Activated naive CD4-positive, alpha-beta T cell (primary cell): ENCODE measurements at places on chromosomes 2 and 18.

- DNase-seq, result no peak
Measured at GRCh38 chr18:22796113-22796512, 137.0 kb upstream of the RBBP8 start.

- no peak for DNase-seq
Measured at GRCh38 chr2:190205657-190206056, 114.0 kb downstream of the HIBCH start.

DNA sequence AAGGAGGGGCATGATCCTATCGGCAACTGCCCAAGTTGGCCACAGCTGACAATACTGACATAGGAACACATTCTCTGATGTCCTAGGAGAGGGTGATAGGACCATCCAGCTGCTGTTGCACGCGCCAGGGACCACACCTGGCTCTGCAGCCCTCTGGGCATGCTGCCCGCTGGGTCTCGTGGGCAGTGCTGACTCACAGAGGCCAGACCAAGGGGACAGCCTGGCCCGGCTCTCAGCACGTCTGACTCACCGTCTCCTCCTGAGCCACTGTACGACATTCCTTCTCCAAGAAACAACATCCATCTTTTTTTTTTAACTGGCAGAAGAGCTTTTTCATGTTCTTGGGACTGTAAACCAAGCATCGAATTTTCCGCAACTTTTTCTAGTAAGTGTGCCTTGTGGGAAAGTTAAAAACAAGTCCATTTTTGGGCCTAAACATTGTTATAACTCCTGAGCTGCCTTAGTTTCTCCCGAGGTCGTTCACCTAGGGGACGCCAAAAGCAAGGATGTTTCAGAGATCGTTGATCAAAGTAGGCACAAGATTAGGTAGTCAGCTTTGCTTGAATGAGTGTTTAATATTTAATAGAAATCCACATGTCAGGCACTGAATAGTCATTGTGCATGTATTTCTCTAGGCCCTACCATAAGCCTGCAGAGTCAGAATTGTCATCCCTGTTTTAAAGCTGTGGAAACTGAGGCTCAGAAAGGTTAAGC, 100.3 kb downstream of the TTC32 start:
- DNase-seq, result no peak

GRCh38 chr18:9032519-9032918, 70.0 kb upstream of the NDUFV2 start:
- no peak for DNase-seq

- no peak for DNase-seq
Measured at GRCh38 chr2:67974559-67975430, 88.0 kb downstream of the C1D start.

DNA sequence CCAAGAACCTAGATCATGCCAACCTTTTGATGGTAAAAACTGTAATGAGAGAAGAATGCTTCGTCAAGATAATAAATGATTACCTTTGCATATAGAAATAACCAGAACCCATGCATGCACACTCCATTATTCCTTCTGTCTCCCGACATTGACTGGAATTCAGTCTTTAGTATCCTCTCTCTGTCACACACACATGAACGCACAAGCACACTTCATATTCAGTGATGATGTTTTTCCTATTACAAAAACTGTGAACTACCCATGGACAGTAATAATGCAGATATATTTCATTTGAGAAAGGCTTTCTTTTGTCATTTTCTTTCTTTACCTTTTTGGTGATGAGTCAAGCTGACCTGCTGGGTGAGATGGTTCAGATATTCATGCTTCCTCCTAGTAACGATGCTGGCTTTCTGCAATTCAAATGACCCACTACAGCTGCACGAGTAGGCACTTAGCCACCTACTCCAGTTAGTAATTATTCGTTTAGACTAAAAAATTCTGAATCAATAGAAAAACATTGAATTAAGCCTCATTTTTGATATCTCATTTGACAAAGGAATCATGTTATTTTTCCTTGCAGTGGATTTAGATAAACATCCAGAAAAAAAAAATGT, 382.2 kb downstream of the TGIF1 start:
- DNase-seq, result no peak

- no peak for DNase-seq
Measured at GRCh38 chr2:1728821-1729220, 15.5 kb downstream of the PXDN start.

DNA sequence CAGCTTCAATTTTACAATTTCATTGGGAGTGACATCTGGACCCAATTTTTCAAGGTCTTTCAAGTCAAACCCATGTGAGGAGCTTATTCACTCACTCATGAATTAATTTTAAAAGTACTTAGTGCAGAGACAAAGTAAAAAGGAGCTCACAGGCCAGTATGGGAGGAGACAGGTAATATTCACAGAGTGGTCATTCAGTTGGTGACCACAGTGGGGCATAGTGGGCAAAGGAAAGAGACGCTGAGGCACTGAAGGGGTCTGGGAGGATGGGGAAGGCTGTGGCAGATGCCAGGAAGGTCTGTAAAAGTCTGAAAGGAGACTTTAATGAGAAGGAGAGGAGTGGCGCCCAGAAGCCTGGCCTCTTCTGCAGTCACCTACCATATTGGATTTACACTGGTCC, 76.0 kb downstream of the CD8B2 start:
- no peak for DNase-seq

- DNase-seq, result no peak
Measured at GRCh38 chr2:230644356-230644935, 68.2 kb upstream of the CAB39 start.

DNA sequence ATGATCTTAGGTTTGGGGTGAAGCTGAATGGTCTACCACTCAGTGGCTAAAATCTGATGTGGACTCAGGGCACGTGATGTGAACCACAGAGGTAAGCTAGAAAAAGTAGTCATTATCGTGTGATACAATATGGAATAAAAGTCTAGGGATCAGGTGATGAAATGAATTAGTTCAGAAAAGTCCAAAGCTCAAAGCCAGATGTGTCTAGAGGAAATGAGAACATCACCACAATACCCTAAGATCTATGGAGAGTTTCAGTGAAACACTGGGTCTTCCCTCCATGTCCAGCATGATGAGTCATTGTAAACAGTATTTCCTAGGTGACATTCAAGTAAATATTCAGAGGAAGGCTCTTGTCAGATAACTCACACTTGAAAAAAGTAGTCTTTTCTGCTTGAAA, 1257.4 kb upstream of the ZEB2 start:
- no peak for DNase-seq

DNA sequence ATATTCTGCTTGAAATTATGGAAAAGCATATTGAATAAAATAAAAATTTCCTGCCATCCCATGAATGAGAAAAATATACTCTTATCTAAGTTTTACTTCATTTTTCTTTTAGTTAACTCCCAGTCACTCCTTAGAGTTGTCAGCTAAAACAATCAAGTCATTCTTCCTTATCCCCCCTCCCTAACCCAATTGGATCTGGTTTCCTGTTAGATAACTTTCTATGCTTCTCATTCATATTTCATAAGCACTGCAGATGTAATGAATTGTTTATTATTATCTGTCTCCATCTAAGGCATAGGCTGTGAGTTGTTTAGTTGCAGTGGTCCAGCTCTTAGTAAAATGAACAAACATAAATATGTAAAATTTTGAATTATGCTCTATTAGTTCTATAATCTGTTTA, 244.0 kb upstream of the GCFC2 start:
- DNase-seq, result no peak

- no peak for DNase-seq
Measured at GRCh38 chr2:155033652-155034051, 335.2 kb downstream of the KCNJ3 start.

DNA sequence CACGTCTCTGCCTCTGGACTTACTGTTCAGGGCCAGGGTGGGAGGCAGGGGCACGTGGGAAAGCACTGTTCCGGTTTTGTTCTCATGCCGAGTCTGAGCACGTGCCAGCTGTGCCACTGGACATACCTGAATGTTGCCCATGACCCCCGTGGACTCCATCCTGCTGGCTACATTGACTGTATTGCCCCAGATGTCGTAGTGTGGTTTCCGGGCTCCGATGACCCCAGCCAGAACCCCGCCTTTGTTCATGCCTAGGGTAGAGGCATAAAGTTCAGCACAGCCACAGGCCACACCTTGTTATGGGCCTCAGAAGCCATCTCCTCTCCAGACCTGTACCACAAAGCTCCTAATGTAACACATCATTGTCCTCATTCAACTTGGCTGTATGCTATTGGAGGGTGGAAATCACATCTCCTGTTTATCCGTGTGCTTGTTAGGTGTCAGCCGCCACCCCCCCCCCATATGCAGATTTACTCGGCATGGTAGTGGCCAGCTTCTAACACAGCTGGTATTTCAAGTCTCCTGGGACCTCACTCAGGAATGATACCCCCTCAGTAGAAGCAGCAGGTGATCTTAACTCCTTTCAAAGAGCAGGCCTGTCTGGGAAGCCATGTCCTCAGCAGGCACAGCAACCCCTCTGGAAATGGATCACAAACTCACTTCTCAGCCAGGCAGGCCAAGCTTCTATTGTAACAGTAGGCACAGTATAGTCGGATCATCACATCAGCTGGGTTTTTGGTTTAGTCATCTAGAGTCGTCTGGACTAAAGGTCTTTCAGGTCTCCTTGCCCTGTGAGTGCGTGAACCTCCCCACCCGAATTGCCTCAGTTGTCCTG, 27.6 kb downstream of the CENPO start:
- no peak for DNase-seq

DNA sequence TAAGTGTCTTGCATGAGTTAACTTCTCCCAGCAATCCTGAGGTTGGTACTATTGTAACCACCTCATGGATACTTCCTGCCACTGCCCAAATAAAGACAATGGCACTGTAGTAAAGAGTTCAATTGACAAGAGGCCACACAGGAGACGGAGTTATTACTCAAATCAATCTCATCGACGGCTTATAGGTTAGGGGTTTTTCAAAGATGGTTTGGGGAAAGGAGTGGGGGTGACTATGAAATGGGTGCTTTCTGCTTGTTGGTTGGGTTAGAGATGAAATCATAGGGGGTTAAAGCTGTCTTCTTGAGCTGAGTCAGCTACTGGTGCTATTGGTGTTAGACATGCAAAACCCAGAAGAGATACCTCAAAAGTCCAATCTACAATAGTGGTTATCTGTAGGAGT, 1258.0 kb upstream of the ZEB2 start:
- no peak for DNase-seq

DNA sequence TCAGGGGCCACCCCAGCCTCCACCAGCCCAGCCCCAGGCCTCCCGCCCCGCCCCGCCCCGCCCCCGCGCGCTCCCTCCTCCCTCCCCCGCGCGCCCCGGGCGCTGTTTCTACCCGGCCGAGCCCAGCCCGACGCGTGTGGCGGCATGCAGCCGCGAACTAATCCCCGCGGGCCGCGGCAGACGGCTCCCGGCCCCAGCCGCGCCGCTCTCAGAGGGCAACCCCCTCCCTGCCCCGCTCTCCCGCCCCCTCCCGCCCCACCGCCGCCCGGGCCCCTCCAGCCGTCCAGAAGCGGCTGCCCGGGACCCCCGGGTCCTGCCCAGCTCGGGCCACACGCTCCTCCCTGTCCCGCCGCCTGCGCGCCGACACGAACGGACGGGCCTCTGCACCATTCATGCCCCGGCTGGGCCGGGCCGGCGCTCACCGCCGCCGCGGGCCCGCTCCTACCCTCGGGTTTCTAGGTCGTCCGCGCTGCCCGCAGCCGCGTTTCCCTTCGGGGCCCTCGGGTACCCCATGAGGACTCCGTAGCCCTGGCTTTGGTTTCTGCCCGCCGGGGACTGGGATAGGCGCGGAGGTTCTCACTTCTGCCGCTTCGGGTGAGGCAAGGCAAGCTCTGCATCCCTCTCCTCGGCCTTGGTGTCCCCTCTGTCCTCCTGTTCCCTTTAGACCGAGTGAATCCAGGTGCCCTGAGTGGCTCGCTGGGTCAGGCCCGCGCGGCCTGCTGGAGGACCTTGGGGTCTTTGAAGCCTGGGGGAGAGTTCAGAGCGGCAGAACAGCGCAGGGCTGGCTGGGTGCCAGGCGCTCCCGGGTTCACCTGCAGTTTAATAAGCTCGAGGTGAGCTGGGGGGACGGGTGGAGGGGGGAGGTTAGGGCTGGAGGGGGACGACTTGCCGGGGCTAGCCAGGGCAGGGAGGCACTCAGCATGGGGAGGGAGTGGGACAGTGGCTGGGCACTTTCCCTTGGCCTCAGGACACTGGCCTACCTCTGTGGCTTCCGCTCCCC, 3.1 kb downstream of the WNT10A start:
- DNase-seq, result peak; percentile 40

GRCh38 chr2:29310650-29311348, 195.6 kb downstream of the CLIP4 start:
- DNase-seq, result no peak

DNA sequence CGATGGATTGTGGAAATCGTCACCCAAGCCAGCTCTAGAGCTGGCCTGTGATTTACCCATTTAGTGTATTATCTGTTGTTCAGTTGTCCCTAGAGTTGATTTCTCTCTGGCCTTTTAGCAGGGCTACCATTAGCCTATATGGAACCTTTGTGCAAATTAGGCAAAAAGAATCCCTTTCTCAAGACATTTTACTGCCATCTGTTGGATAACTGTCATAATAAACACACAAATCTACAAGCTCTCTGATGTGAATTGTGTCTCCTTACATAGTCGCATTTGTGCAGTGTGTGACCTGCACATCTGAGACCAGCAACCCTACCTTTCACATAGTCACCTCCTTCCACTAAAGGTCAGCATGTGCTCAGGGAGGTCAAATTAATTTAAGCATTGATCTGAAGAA, 34.0 kb downstream of the LOXHD1 start:
- no peak for DNase-seq

- DNase-seq, result no peak
Measured at GRCh38 chr18:41391616-41392595, 563.1 kb upstream of the PIK3C3 start.

DNA sequence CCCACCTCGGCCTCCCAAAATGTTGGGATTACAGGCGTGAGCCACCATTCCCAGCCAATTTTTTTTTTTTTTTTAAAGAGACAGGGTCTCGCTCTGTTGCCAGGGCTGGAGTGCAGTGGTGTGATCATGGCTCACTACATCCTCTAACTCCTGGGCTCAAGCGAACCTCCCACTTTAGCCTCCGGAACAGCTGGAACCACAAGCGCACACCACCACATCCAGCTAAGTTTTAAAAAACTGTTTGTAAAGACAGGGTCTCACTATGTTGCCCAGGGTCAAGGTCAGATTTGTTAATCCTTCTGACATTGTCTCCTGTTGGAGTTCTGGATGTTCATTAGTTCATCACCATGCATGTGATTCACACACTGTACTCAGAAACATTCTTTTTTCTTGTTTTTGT, 149.9 kb downstream of the TGIF1 start:
- no peak for DNase-seq
